Brain (organoid and tissue), 16 donors: ENCODE measurements at places on chromosomes 4 and X.

DNA sequence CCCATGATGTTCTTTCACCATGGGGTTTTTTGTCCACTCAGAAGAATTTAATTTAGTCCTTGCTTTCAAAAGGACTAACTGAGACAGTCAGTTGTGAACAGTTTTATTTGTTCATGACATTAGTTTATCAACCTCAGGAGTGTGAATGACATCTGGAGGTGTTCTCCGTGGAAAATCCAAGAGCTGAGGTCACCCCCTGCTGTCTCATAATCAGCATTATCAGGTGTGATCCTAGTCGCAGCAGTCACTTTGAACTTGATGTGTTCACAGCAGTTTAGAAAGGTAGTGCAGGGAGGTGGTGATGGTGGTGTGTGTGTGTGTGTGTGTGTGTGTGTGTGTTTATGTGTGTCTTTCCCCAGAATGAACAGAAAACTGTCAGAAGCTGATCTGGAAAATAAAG lies 1760.8 kb upstream of the PCDH10 start:
- peak; percentile 24 for DNase-seq

- DNase-seq = no peak
These were observed 36.9 kb downstream of the SULT1E1 start for GRCh38 chr4:69823048-69823447.

- no peak for DNase-seq
These were observed 410 bp downstream of the GNL3L start for GRCh38 chrX:54530357-54530900.

- no peak for DNase-seq
These were observed 50.1 kb downstream of the RASGEF1B start for GRCh38 chr4:81421346-81422218.

- peak; percentile 9 for DNase-seq
These were observed 29.7 kb downstream of the NR3C2 start for GRCh38 chr4:148412460-148412994.

DNA sequence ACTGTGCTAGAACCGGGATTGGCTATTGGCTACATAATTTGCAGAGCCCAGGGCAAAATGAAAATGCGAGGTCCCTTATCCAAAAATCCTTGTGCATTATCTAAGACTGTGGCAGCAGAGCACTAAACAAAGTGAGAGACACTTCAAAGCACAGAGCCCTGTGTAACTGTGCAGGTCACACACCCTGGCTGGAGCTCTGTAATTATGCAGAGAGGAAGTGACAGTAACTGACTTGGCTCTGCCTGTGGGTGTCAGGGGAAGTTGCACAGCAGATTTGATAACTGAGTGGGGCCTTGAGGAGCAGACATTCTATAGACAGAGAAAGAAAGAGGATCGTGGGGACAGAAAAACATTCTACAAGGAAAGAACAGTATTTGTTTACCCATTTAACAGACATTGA lies 173.5 kb upstream of the FMR1 start:
- no peak for DNase-seq

DNA sequence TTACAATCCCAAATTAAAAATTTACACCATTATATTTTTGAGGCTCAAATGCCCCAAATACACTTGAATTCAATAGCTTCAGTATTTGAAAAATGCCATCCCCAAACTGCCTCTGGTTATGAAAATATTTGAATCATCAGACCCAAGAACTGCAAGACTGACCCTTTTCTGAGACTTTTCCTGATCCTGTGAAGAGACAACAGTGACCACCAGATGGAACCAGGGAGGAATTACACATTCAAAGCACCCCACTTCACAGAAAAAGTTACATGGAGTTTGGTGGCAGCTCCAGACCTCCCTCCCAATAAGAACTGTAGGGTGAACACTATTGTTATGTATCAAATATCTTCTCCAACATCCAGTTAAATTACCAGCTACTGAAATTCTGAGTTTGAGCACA lies 44.0 kb upstream of the SCD5 start:
- DNase-seq = peak; percentile 17

DNA sequence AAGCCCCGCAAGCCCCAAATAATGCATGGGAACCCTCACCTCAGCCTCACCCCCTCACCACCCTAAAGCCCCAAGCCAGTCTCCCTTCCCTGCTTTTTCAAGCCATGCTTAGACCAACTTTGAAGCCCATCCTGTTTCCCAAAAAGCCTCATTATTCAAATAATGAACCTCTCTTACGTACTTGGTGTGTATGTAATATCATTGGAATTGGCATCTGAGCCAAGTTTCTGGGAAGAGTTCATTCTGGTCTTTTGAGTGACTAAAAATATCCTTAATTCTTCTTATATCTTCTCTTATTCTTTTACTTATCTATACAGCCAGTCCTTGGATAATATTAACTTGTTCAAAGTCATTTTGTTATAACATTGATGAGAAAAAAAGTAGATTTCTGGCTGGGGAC lies 875.8 kb upstream of the SLIT2 start:
- DNase-seq = no peak
